EL (cell line): ENCODE measurements at places on chromosomes 12 and 14.

DNA sequence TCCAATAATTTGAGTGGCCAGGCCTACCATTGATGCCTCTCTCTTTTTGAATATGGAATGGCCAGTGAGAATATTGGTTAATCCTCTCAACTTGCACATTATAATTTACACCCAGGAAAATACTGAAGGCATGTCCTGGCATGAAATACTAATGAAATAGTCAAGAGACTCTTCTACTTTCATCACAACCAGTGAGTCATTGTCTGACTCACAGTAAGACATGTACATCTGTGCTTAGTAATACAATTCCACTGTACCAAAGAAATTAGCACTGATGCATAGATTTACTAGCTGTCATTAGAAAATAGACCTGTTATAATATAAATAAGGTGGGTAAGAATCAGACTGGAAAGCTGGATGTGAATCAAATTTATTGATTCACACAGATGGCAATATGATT lies 31.6 kb downstream of the KCNC2 start:
- peak; percentile 86 for DNase-seq

DNA sequence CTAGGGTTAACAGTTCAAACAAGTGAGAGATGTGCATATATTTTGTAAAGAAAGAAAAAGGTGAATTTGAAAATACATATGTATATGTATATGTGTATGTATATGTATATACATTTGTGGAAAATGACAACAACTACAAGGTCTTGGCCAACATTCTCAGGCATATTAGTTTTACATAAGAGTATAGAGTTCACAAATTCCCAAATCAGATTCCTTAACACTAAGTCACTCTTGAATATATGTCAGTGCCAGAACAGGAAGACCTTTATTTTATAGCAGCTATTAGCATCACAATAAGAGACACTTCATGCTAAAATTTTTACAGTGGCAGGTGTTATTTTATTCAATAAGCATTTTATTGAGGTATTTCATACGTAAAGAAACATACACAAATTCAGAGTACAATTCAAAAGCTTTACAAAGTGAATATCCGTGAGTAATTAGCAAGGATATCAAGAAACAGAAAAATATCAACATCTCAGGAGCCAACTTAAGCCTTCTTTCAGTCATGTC lies 179.7 kb downstream of the SLC6A15 start:
- DNase-seq = peak; percentile 4

DNA sequence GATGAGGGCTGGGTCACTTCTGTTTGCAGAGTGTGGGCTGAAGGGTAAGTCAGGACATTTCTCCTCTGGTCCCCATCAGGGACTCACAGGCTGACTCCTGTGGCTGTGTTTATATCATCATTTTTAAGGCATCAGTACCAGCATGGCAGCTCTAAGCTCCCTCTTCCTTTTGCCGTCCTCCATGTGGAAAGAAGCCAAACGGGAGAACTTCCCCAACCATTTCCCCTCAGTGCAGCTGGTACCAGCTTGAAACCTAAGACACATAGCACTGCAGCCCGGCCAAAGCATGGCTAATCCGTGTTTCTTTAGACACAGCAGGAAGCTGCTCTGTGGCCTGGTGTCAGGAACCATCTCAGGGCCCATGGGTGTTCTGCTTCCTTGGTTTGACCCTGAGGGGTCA lies 31.9 kb upstream of the ATP2A2 start:
- no peak for DNase-seq

DNA sequence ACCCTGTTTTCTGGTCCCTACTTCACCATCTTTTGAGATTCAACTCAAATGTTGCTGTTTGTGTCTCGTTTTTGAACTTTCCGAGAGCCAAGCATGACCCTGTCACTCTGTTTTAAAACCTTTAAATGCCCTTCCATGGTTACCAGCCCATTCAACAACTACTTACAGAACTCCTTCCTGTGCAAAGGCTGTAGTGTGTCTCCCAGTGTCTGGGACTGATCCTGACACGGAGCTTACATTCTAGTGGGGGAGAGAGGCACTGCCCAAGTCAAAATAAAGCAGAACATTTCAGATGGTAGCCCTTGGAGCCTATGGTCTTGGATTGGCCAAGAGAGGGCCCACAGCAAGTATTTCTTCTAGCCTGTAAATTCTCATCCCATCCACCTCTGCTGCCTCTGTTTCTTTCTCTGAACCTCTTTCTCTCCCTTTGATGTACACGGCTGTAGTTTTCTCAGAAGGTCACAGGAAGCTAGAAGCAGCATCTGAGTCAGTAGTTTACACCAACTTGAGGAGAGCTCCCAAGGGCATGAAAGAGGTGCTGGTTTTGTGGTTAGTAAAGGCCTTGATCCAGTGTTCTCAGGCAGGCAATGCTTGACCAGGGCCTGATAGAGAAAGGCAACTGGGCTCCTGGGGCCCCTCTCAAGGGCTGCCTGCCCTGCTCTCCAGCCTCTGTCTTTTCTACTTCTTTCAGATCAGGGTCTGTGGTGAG lies 42.3 kb upstream of the SLC24A4 start:
- no peak for DNase-seq

DNA sequence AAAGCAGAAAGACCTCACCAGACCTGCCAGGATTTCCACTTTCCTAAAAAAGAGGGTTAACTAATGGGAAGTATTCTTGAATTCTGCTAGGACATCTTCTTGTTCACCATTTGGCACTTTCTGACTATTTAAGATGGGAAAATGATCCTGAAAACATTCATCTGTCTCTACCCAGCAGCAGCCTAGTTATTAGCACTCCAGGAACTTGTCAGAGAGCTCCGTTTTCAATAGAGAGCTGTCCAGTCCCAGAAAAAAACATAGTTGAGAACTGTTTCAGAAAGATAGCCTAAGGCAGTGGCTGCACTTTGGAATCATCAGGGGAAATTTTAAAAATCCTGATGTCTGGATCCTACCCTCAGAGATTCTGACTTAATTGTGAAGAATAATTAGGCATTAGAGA lies 22.1 kb upstream of the CEP83 start:
- DNase-seq = no peak

DNA sequence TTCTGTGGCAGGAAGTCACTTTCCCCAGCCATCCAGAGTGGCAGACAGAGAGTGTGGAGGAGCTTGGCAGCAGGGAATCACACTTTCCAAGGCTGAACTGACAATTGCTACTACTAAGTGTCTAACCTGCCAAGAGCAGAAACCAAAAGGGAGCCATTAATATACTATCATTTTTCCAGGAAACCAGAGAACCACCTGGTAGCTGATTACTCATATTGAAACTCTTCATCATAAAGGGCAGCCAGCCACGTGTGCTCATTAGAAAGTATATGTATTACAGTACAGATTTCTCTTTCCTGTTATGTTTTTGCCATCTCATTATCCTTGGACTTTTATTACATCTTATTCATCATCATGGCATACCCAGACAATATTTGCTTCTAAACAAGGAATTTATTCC lies 374.9 kb downstream of the GXYLT1 start:
- DNase-seq = no peak

DNA sequence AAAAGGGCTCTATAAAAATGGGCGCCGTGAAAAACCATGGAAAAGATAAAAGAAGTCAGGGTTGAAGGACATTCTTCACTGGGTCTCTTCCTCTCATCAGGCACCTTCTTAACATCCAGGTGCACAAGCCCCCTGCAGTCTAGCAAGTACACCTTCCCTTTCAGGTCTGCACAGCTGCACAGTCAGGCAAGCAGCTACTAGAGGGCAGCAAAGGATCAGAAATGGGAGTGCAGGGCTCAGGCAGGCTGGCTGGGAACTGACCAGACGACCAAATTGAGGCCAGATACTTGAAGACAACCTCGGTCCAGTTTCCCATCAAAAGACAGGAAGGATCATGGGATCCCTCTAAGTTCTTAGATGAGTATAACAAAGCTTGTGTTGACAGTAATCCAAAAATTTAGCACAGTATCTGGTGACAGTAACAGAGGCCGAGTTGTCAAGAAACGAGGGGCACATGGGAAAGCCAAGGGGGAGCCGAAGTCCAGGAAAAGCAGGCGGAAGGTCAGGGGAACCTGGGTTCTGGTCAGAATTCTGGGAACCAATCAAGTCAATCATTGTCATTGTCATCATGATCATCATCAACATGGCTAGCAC lies 10.1 kb upstream of the GRIP1 start:
- DNase-seq = peak; percentile 13

- no peak for DNase-seq
These were observed 7.8 kb upstream of the CD163L1 start for GRCh38 chr12:7451756-7452155.

DNA sequence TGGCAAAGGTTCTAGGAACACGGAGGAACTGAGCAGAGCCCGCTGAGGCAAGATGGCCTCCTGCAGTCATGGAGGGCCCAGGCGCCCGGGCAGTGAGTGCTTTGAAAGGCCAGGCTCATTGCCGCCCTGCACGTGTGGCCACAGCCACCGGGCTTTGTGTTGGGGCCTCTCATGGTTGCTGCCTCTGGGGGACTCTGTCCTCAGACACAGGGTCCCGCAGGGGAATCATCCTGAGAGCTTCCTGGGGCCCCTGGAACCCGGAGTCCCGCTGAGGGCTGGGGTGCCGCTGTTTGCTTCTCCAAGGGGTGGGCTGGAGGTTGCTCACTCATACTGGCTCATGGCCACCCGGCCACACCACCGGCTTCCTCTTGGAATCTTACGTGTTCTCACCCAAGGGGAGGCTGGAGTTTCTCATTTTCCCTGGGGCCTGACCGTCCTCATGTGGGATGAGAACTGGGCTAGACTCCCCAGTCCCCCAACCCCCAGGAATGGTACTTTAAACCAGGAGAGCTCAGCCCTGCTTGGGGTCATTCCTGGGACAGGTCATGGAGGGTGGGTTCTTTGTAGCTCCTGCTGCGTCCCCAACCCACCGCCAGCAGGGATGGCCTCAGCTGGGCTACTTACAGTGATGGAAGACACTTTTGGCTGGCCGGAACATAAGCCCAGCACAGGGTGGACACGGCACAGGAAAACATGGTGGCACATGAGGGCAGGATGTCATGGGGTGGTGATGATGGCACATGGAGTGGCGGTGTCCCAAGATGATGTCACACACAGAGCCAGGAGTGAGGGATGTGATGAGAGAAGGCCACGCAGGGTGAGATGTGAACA lies 21.1 kb upstream of the LRTM2 start:
- DNase-seq = no peak

GRCh38 chr12:55728186-55728938 lies 447 bp downstream of the CD63 start:
- DNase-seq = peak; percentile 75

DNA sequence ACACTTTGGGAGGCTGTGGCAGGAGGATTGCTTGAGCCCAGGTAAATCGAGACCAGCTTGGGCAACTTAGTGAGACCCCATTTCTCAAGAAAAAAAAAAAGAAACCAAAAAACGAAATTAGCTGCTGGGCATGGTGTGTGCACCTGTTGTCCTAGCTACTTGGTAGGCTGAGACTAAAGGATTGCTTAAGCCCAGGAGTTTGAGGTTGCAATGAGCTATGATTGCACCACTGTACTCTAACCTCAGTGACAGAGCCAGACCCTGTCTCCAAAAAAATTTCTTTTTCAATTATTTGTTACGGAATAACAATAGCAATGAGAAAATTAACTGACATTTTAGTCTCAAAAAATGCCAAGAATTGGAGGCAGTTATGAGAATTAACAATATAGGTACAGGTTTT lies 128.0 kb downstream of the CCDC91 start:
- no peak for DNase-seq

- DNase-seq = no peak
These were observed 12.3 kb downstream of the MAP3K12 start for GRCh38 chr12:53486736-53487487.

GRCh38 chr12:120584343-120585149 lies 3.3 kb upstream of the POP5 start:
- DNase-seq = peak; percentile 46

GRCh38 chr12:104371043-104371870 lies 67.7 kb downstream of the EID3 start:
- DNase-seq = peak; percentile 88

- DNase-seq = no peak
These were observed 769 bp upstream of the VTI1B start for GRCh38 chr14:67675219-67675582.

DNA sequence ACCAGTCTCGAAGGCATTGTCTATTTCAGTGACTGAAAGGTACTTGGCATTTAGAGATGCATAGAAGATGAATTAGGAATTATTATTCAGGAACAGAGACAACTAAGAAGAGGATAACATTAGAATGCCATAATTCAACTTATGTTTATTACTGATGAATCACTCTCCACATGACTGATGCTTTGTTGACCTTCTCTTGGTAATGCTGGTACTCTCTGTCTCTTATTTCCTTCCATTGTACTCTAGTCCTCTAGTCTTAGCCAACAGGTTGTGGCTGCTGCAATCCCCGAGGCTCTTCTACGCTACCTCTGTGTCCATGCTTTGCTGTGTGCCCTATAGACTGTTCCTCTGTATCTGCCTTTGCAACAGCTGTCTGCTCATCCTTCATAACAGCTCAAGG lies 652.9 kb downstream of the NRXN3 start:
- DNase-seq = no peak

GRCh38 chr12:105852496-105852895 lies 286.3 kb downstream of the NUAK1 start:
- no peak for DNase-seq

GRCh38 chr12:78864403-78864869 lies at the start of gene SYT1:
TSS of gene SYT1 (plus strand) at chr12:78864774.
- DNase-seq = peak; percentile 87

DNA sequence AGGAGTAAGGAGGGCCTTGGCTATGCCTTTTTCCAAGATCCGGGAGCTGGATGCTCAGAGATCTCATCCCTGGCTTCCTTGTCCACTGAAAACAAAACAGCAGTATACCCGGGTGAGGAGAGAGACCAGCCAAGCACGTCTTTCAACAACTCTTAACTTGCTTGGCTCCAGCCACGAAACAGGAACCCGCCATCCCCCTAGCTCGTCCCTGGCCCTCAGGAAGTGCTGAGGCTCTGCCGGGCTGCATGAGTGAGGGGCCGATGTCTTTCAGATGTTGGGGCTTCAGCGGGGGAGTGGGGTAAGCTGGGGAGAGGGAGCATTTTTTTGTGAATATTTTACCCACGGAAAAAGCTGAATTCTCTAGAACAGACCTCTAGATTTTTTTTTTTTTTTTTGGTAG lies 231.1 kb downstream of the CACNA1C start:
- peak; percentile 51 for DNase-seq

GRCh38 chr12:20489645-20490044 lies 121.3 kb downstream of the PDE3A start:
- DNase-seq = no peak

DNA sequence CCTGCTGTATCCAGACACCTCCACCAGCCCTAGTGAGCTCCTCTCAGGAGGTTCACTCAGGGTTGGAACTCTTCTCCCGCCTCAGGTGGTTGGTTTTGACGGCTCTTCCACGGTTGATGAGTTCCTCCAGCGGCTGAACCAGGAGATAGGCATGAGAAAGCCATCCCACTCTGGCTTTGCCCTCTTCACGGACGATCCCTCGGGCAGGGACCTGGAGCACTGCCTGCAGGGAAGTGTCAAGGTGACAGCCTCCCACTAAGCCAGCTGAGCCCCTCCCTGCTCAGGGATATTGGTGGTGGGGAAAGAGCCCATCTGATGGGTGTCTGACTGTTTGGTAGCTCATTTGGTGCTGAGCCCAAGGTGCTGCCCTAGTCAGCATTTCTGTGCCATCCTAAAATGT lies 20.4 kb downstream of the PIGH start:
- no peak for DNase-seq
